ENCODE measurements at places on chromosomes 2 and 18.
A peak's percentile ranks its signal among the peaks of the same experiment; 100 is the strongest.

- DNase-seq, result no peak
Observed at GRCh38 chr18:48492880-48493279, 46.0 kb upstream of the CTIF start.

DNA sequence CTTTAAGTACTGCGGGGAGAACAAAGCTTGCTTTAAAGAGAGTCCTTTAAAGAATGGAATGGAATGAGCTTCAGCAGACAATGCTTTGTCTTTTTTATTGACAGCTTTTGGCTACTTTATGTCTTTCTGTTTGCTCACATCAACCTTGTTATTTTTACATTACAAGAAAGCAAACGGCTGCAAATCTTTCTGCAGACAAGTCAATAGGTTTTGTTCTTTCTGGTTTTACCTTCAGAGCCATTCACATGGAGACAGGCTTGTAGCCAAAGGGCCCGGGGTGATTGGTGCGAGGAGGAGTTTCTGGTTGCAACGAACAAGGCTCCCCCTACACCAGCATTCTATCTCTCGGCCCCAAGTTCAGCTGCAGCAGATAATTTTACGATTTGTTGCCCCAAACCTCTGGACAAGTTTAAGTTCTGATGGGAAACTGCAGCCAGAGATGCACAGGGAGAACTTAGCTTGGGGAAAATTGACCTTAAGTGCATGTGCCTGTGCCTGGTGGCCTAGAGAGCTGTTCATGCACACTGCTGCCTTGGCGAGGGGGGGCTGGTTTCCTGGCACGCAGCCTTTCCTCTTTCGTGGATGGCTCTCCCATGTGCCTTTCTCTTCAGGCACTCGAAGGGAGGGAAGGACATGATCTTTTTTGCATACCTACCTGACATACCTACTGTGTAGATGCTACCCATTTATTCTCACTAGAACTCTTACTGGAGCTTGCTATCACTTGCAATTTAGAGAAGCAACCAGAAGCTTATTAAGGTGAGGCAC, 543.2 kb downstream of the DCDC2C start:
- DNase-seq, result no peak

- DNase-seq, result no peak
Observed at GRCh38 chr2:58215429-58215828, 25.7 kb downstream of the FANCL start.

DNA sequence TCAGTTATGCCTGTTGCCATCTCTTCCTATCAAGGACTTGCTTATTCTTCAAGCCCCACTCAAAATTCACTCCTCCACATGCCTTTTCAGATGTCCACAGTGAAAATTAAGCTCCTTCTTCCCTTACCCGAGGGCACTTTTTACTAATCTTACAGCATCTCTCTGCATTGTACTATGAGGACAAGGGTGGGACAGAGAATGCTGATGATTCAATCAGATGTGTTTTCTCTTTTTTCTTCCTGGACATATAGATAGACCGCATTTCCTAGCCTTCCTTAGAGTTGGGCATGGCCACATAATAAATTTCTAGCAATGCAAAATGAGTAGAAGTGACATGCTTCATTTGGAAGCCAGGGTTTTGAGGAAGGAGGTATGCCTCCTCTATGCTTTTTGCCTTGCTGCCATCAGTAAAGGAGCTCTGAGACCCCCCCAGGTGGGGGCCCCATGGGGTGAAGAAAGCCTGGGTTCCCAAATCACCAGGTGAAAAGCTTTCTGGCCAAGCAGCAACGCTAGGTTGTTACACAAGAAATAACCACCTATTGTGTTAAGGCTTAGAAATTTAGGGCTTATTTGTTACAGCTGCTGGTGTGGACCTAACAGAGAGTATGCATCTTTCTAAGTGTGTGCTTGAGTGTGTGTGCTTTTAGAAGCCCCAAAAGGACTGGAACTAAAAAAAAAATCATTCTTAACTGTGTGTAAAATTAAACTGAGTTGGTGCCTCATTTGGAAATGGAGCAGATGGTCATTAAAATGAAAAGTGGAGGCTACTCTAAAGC, 424.5 kb downstream of the STK39 start:
- DNase-seq, result no peak

DNA sequence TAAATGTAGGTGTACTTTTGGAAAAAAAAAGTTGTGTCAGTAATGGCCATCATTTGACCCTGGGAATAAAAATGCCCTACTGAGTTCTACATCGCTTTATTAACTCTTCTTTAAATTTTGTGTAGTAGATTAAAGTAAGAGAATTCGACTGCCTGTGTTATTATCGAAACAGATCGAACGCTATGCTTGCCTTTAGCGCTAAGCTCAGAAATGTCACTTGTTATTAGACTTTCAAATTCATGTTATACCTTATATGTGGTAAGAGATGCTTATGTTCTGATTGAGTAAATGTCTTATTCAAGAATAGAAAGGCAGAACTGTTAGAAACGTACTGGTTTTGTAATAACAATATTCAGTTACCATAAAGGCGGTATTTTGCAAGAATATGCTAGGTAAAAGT, 1.4 kb downstream of the UGP2 start:
- DNase-seq, result no peak

- no peak for DNase-seq
Observed at GRCh38 chr2:118859157-118859770, 11.8 kb upstream of the EN1 start.

DNA sequence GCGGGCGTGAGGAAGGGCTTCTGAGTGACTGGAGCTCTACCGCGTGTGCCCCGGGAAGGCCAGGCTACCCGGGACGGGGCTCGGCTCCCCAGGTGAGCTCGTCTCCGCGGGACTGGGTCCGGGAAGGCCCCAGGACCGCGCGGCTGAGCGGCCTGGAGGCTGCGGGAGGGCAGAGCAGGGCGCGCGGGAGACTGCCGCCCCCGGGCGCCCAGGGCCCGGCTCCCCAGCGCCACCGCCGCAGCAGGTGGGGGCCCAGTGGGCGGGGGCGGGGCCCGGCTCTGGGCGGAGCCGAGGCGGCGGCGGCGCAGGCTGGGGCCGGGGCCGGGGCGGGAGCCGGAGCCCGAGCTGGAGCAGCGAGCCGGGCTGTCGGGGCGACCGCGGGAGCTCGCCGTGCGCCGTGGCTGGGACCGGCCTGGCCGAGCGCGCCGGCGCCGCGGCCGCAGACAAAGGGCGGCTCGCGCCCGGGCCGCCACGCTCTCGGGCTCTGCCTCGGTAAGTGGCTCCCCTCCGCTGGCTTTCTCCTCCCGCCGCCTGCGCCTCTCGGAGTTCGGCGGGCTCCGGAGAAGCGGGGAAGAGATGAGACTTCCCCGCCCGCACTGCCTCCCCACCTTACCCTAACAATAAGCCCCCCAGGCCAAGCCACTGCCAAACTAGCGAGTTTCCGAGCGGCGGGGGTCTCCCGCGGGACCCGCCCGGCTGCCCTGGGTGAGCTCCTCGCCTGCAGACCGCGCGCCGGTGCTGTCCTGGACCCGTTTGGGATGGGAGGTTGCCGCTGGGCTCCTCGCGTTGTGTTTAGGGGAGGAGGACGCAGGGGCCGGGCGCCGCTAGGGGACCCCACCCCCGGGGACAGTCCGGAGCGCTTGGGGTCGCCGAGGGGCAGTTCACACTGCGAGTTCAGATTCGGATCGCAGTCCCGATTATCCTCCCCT, at the start of gene MAPK4:
TSS of gene MAPK4 (plus strand) at position 336 of the 929 bp plus-strand sequence. CDS start 103,872 bp downstream, outside the sequence.
- no peak for DNase-seq

DNA sequence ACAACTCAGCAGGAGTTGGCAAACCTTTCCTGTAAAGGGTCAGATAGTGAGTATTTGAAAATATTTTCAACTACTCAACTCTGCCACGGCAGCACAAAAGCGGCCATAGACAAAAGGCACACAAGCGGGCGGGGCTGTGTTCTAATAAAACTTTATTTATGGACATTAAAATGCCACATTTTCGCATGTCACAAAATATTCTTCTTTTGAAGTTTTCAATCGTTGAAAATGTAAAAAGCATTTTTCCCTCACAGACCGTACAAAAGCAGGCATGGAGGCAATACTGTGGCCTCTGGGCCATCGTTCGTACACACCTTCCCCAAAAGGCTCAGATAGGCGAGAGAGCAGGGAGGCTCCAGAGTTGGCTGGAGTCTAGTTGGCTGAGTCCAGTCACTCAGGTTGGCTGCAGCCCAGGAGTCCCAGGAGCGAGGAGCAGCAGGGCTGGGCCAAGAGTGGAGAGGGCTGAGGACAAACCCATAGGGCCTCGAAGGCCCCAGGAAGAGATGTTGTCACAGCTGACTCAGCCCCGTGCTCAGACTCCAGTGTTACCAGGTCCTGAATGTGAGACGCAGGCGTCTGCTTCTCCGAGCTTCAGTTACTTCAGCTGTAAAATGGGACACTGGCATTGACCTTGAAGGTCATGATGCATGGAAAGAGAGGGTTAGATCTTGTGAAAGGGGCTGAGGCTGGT, 42.5 kb downstream of the SDC1 start:
- DNase-seq, result no peak

DNA sequence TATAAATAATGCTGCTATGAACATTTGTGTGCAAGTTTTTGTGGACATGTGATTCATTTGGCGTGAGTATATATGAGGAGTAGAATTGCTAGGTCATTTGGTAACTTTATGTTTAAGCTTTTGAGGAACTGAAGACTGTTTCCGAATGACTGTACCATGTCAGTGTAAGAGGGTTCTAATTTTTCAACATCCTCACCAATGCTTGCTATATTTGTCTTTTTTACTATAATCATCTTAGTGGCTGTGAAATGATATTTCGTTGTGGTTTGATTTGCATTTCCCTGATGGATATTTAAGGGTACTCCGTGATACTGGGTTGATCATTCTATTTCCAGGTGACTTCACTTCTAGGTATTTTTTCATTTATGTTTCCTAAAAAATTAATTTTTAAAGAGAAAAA, 241.1 kb downstream of the BCL2 start:
- DNase-seq, result no peak

- no peak for DNase-seq
Observed at GRCh38 chr2:20164061-20164733, 60.7 kb downstream of the SDC1 start.

GRCh38 chr2:45652090-45653031, 886 bp downstream of the PRKCE start:
- DNase-seq, result no peak

GRCh38 chr2:105469781-105470180, 70.9 kb upstream of the FHL2 start:
- no peak for DNase-seq

GRCh38 chr18:49677762-49678413, 116.0 kb downstream of the LIPG start:
- no peak for DNase-seq

DNA sequence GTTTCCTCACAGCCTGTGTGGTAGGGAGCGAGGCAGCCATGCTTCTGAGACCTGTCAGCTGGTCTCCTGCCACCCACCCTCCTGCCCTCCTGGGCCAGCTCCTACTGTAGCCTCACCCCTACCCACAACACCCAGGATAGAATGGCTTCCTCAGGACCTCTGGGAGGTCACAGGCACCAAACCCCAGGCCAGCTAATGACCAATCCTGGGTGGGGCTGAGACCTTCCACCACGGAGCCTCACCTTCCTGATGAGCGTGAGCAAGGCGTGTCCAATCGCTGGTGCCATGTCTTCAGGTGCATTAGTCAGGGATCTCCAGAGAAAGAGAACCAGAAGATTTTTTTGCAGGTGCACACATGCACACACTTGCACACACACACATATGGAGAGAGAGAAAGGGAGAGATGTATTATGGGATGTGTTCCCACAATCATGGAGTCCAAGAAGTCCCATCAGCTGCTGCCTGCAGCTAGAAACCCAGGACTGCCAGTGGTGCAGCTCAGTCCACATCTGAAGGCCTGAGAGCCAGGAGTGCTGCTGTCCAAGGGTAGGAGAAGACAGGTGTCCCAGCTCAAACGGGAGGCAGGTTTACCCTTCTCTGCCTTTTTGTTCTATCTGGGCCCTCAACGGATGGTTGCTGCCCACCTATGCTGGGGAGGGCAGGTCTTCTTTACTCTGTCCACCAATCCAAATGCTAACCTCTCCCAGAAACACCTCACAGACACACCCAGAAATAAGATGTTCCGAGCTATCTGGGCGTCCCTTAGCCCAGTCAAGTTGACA, 70.4 kb upstream of the HDAC4 start:
- DNase-seq, result no peak

- DNase-seq, result no peak
Observed at GRCh38 chr2:38483776-38484501, 106.9 kb upstream of the ATL2 start.

- DNase-seq, result no peak
Observed at GRCh38 chr2:101253703-101254450, 1.2 kb downstream of the CNOT11 start.

GRCh38 chr2:85342156-85342555, 12.2 kb downstream of the RETSAT start:
- no peak for DNase-seq

GRCh38 chr2:154700136-154700535, 1.6 kb downstream of the KCNJ3 start:
- no peak for DNase-seq

GRCh38 chr2:213187833-213188532, 36.6 kb upstream of the IKZF2 start:
- DNase-seq, result peak; percentile 74

DNA sequence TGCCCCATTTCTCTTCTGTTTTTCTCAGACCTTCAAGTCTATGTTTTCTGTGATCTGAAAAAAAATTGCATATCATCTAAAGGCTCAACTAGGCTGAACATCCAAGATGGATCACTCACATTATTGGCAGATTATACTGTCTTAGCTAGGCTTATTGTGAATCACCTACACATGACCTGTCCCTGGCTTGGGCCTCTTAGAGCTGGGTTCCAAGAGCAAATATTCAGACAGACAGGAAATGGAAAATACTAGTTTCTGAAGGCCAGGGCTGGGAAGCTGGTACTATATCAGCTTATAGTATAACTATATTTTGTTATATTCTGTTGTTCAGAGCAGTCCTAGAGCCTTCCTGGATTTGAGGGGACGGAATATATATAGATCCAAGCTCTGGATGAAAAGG, 90.3 kb downstream of the PIK3C3 start:
- DNase-seq, result no peak

- no peak for DNase-seq
Observed at GRCh38 chr2:12300019-12300602, 416.6 kb upstream of the TRIB2 start.

GRCh38 chr18:44054514-44054913, 626.2 kb upstream of the SETBP1 start:
- no peak for DNase-seq

- DNase-seq, result no peak
Observed at GRCh38 chr2:112494828-112495227, 12.9 kb downstream of the TTL start.

Measured in Caco-2 (cell line).